ENCODE measurements at places on chromosomes 3 and 15. TPM values are rescaled to one million over a fixed set of nuclear protein-coding genes. Genes with fewer than 3 reads are reported as not detected.

The PXYLP1 gene
- total RNA-seq = 17.2 TPM

The KNG1 gene
- total RNA-seq = 0.52 TPM

The SLMAP gene
- 53.2 TPM for total RNA-seq

The MASP1 gene
- total RNA-seq = 5.7 TPM

The AGTR1 gene
- total RNA-seq = 41.8 TPM

The GPR62 gene
- total RNA-seq = 0.52 TPM

The ZNF80 gene
- not detected for total RNA-seq

The DNASE1L3 gene
- 1.0 TPM for total RNA-seq

The NR2E3 gene
- 1.0 TPM for total RNA-seq

The APOD gene
- 20.4 TPM for total RNA-seq

The SAMMSON gene
- under 0.01 TPM for total RNA-seq

The RAF1 gene
- total RNA-seq = 131 TPM

The CLRN1 gene
- total RNA-seq = not detected

The CLDN18 gene
- under 0.01 TPM for total RNA-seq

The GRK7 gene
- total RNA-seq = not detected

The HIGD2B gene
- total RNA-seq = not detected
